ENCODE measurements at places on chromosomes 4 and X.

GRCh38 chrX:8067754-8068462 is 103.2 kb downstream of the VCX2 start:
- DNase-seq, result no peak

- DNase-seq, result no peak
Measured at GRCh38 chr4:57591073-57591472, 480.9 kb upstream of the IGFBP7 start.

GRCh38 chr4:40401631-40402030 is 66.5 kb downstream of the CHRNA9 start:
- no peak for DNase-seq

- no peak for DNase-seq
Measured at GRCh38 chr4:129829373-129829772, 733.4 kb downstream of the C4orf33 start.

DNA sequence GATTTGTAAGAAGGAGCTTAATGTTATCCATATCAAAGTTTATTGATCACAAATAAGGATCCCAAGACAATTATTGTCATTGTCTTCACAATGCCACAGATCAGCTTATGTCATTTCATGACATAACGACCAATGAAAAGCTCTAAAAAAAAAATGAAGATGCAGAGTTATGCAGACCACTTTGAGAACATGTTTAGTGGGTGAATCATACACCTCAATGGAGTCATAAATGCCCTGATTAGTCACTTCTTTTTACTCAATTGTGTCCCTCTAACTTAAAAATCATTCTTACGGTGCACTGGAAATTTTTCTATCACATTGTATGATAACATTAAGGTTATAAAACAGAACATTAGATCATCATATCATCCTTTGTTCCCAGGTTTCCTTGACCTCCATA is 87.6 kb upstream of the GABRG1 start:
- DNase-seq, result no peak

GRCh38 chrX:69504626-69505612 is 793 bp downstream of the NALF2 start:
- DNase-seq, result no peak

DNA sequence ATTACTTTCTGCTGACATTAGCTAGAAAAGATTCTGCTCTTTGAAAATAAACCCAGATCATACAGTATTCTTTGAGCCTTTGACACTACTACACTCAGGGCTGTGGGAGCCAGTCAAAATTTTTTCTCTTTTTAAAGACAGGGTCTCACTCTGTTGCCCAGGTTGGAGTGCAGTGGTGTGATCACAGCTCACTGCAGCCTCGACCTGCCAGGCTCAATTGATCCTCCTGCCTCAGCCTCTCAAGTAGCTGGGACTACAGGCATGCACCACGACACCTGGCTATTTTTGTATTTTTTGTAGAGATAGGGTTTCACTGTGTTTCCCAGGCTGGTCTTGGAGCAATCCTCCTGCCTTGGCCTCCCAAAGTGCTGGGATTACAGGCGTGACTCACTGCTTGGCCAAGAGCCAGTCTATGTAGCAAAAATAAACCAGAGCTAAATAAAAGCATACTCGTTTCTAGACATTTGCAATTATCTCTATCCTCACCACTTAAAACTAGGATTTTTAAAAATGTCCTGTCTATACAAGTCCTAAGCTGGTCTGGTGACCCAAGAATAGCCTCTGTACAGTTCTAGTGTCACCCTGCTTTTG is 43.2 kb downstream of the AKAP4 start:
- no peak for DNase-seq

DNA sequence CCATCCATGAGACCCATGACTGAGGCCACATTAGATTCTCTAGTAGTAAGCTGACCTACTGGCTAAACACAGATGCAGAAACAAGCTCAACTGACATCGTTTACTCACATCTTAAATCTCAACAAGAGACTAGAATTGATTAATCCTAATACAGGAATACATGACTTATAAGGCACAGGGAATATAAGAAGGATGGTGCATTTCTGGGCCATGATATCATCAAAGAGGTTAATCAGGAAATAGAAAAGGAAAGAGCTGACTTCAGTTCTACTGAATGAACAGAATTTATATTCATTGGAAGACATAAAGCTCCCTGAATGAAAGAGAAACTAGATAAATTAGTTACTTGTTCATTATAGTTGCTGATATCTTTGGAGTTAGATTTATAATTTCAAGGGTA is 1406.5 kb downstream of the STIM2 start:
- no peak for DNase-seq

DNA sequence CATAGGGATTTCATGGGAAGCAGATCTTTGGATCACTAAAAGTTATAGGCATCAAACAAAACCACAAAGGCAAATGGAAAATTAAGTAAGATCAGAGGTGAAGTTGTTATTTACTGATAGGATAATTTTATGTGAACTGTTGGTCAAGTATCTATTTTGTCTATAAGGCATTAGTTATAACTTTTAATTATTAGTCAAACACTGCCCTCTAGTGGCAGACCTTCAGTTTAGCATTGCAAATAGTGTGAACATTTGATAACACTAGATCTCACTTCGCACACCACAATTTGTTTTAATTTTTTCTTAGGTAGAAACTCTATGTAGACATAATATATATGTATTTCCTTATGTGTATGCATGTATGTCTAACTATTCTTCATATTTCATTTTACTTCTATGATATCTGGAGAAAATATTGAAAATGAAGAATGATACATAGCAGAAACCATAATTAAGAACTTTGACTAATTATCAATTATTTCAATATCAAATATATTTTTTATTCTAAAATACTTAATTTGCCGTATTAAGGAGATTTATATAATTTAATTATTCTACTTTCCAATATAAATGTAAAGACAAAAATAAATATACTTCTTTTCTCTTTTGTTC is 214.5 kb upstream of the TACR3 start:
- DNase-seq, result no peak

- no peak for DNase-seq
Measured at GRCh38 chr4:172787111-172787510, 381.5 kb upstream of the GALNT7 start.

- no peak for DNase-seq
Measured at GRCh38 chrX:23195761-23196160, 138.9 kb upstream of the PTCHD1 start.

GRCh38 chrX:121876305-121876704 is 828.9 kb downstream of the GLUD2 start:
- no peak for DNase-seq

DNA sequence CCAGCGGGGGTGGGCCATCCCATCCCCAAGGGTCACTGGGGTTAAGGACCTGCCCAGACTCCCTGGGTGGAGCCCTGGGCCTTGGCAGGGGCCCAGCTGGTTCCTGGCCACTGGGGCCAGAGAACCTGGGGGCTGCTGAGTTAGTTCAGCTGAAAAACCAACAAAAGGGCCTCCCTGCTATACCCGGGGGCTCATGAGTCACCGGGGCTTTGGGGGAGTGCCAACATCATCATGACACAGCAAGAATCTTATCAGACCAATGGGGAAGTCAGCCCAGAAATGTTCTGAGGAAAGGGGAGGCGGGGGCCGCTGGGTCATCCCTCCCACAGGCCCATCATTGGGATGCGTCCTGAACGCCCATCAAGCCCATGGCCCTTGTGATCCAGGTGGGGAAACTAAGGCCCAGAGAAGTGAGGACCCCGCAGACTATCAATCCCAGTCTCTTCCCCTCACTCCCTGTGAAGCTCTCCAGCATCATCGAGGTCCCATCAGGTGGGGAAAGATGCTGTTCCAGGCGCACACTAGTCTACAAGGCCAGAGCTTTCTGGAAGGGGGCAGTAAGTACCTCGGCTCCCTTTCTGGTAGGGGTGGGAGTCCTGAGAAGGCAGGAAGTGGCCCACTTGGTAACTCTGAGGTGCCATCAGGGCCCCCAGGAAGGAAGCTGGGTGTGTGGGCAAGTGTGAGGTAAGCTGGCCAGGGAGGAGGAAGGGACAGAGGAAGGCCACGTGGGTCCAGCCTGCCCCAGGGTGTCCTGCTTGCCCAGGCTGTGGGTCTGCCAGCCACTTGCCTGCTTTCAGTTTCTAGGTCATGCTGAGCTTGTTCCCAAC is 4.5 kb downstream of the G6PD start:
- DNase-seq, result no peak

GRCh38 chr4:128288689-128289106 is 1.1 kb upstream of the PGRMC2 start:
- DNase-seq, result peak; percentile 2

- no peak for DNase-seq
Measured at GRCh38 chr4:170093973-170094535, 4.3 kb upstream of the AADAT start.

DNA sequence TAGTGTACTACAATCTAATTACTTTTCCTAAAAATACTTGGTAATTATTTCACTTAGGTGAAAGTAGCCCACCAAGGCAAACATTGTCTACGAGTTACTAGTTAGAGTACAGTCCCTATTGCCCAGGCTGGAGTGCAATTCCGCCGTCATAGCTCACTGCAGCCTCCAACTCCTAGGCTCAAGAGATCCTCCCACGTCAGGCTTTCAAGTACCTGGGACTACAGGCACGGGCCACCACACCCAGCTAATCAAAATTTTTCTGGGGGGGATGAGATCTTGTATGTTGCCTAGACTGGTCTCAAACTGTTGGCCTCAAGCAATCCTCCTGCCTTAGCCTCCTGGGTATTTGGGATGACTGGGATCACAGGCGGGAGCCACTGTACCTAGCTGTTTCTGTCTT is 21.9 kb downstream of the FAM193A start:
- DNase-seq, result no peak

DNA sequence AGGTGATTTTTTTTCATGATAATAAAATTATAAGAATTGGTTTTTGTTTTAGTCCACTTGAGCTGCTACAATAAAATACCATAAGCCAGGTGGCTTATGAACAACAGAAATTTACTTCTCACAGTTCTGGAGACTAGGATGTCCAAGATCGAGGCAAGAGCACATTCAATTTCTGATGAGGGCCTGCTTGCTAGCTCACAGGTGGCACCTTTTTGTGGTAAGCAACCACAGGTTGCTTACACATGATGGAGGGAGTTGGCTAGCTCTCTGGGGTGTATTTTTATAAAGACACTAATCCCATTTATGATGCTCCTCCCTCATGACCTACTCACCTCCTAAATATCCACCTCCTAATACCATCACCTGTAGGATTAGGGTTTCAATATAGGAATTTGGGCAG is 1248.5 kb upstream of the TENM3 start:
- DNase-seq, result no peak

DNA sequence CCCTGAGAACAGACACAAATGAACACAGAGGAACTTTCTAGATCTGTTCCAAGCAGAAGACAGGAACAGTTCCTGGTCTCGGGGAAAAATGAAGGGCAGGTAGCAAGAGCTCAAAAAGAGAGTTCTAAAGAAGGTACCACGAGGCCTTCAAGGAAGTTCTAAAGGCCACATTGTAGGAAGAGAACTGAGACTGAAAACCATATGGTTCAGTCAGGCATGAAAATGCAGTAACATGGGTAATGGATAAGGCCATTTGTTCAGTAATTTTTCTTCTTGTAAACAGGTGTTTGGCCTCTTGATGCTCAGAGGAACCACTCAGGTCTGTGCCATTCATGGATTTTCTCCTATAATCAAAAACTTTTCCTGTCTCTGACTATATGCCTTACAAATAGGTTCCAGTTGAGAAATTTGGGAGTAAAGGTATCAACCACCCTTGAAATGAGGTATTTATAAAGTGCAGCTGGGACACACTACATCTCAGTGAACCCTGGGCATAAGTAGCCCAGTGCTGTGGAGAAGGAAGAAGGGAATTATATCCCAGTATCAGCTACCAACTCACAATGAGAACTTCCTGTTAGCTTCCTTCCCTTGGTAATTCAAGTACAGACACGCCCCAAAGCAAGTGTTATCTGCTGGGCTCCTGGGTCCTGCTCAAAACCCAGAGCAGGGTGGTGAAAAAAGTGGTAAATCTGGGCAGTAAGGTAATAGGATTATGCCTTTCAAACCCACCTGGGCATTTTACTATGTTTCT is 277.9 kb downstream of the KLHL13 start:
- DNase-seq, result no peak

DNA sequence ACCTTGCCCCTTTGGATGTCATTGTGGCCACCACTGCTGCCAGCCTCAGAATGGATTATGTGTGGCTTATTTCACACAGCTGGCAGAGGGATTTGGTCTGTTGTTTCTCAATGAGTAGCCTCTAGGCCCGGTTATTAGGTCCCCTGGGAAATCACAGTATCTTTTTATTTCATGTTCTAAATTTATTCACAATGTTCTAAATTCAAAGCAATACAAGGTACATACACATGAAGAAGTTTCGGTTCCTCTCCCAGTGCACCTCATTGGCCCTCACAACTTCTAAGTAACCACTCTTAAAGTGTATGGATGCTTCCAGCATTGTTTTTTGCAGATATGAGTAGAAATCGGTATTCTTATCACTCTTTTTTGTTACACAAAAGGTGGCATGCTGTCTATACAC is 262.7 kb downstream of the RCHY1 start:
- no peak for DNase-seq

GRCh38 chr4:113566015-113566795 is 195.3 kb downstream of the CAMK2D start:
- DNase-seq, result no peak

- DNase-seq, result no peak
Measured at GRCh38 chr4:173230062-173230461, 61.5 kb downstream of the GALNT7 start.

DNA sequence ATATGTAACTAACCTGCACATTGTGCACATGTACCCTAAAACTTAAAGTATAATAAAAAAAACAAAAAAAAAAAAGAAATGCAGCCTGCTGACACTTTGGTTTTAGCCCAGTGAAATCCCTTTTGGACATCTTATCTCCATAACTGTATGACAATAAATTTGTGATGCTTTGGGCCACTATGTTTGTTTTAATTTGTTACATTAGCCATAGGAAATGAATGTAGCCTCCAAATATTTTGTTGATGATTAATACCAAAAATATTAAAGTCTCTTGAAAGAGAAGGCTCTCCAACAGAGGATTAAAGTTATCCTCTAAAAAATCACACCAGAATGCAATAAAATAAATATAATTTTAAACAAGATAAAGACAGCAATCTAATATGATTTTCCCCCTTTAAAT is 852.7 kb upstream of the SLIT2 start:
- DNase-seq, result no peak

GRCh38 chrX:135431886-135432285 is 10.1 kb downstream of the SMIM10L2A start:
- no peak for DNase-seq
